ENCODE measurements at places on chromosomes 11 and 22.

GRCh38 chr11:56412396-56412795, at the start of gene OR5AL1:
Gene OR5AL1, plus strand, starts transcription at chr11:56412696.
- no peak for DNase-seq

- no peak for DNase-seq
Observed at GRCh38 chr11:117855912-117856651, 20.4 kb downstream of the FXYD6 start.

DNA sequence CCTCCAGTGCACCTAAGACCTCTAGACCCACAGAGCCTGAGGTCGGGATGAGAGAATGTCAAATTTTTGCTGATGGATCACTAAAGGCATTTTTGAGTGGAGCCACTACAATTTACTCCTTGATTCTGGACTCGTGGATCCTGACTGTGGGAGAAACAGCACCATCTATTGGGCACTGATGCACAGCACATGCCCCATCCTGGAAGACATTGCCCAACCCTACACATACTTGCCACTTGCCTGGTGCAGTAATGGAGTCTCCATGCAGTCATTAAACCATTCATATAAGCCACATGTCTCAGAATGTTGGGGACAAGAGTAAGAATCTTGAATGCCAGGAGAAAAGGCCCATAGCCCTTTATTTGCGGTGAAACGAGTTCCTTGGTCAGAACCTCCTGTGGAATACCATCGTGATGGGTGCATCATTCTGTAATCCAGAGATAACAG, 103.9 kb downstream of the GGTLC2 start:
- DNase-seq, result peak; percentile 46

GRCh38 chr11:13329670-13330356, 52.2 kb downstream of the BMAL1 start:
- DNase-seq, result no peak

GRCh38 chr11:133911171-133911570, 45.6 kb downstream of the IGSF9B start:
- no peak for DNase-seq

DNA sequence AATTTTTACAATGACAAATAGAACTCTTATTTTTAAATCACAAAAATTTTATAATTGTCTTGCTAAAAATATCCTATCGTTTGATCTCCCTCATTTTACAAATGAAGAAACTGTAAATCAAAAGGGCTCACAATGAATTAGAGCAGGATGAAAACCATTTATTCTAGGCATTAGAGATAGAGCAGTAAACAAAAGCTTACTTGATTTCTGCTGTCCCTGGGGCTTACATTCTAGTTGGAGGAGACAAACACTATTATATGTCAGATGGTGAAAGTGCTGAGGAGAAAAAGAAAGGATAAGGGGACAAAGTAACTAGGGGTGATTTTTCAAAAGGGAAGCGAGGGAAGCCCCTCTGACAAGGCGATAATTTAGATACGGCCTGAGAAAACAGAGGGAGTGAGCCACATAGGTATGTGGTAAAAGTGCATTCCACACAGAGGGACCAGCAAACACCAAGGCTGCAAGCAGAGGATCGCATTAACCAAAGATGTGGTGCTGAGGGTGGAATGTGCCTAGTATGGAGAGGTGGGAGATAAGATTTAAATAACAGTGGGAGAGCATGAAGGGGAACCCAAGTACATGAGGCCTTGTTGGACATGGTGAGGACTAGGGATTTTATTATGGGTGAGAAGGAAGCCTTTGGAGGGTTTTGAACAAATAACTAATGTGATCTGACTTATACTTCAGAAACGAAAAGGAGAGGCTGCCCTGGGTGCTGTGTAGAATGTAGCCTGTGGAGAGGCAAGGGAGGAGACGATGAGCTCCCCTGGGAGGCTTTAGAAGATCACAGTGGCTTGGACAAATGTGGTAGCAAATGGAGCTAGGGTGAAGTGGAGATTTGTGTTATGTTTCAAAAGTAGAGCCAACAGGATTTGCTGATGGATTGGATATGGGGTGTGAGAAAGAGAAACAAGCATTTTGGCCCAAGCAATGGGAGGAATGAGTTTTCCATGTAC, 62.1 kb downstream of the PDHX start:
- no peak for DNase-seq

GRCh38 chr11:102306817-102307726, 10.2 kb upstream of the BIRC3 start:
- DNase-seq, result no peak

DNA sequence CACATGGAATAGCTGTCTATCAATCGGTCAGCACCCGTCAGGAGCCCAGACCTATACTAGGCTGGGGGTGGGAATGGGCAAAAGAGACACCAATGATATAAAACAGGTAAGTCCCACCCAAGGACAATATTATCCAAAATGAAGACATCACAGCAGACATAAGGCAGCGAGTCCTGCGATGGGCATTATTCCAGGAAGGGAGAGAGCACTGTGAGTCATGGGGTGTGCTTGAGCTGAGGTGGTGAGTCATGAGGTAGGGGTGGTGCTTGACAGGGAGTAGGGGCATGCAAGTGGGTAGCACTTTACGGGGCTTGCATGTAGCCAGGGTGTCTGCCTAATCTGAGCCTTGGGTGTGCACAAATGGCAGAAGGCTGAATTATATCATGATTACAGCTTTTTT, 605.0 kb upstream of the CADM1 start:
- peak; percentile 61 for DNase-seq
